Activated CD4-positive, alpha-beta T cell treated with anti-CD3 and anti-CD28 coated beads, Interleukin-2, Interleukin-4, amounts not matched to agents 100 ng/mL and 50 ng/mL, durations not matched to agents 16 hours and 8 hours (primary cell): ENCODE measurements at places on chromosomes 1 and 21.

DNA sequence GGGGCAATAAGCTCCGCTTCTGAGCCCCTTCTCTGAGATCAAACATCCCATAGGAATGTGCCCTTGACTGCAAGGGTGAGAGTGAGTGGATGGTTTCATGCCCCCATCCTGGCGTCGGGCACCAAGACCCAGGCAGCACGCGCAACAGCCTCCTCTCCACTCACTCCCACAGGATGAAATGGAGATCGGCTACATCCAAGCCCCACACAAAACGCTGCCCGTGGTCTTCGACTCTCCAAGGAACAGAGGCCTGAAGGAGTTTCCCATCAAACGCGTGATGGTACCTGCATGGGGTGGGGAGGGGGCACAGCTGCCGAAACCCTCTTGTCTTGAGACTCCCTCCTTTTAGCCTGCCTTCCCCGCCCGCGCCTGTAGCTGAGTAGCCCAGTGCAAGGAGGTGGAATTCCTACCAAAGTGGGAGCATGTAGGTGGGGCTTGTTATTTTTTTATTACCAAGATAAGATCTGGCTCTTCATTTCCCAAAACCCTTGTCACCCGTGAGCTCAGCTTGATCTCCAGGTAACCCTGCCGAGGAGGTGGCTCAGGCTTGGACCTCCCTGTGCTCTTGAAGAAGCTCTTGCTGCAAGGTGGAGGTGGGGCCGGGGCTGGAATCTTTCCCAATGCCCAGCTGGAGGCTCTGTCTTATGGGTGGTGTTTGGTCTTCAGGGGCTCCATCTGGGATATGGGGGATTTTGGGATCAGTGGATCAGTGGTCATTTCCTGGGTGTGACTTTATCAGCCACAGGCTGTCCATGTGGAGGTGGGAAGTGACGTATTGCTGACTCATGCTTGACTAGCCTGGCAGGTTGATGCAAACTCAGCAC, 24.0 kb upstream of the PADI6 start:
- no peak for DNase-seq

GRCh38 chr1:45569962-45570581, 13.8 kb upstream of the NASP start:
- DNase-seq: peak; percentile 79

DNA sequence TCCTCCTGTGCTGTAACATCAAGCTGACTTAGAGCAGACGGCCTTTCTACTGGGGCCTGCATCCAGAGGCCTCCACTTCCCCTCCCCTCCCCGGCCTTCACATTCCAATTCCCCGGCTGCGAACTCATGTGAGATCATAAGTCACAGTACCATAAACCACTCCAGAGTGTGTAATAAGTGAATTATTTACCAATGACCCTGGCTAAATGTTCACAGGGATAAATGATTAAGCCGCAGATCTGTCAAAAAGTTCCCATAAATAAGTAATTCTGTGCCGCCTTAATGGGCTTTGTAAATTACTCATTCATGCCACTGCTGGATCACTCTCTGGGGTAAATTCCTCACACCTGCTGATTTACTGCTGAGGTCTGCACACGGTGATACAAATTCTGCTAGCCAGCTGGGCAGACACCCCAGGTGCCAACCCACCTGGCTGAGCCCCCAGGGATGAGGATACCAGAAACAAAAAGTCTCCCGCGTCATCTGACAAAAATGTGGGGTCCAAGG, 27.4 kb upstream of the KIRREL1 start:
- no peak for DNase-seq

DNA sequence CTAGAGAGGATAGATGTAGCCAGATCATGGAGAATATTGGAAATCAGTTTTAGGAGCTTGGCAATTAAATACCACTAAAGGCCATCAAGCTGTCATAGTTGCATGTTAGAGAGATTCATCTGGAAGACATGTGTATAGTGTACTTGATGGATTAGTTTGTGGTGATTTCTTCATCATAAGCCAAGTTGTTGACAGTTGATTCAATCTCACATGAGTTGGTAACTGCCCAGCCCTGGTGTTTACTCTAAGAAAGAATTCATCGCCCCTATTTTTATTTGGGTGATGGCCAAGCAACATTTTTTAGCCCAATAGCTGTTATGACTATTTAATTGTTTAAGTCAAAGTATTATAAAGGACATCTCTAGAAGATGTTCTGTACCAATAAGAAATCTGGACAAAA, 737.6 kb downstream of the PLA2G4A start:
- DNase-seq: no peak

GRCh38 chr21:44837537-44837936, 19.7 kb upstream of the SUMO3 start:
- no peak for DNase-seq

DNA sequence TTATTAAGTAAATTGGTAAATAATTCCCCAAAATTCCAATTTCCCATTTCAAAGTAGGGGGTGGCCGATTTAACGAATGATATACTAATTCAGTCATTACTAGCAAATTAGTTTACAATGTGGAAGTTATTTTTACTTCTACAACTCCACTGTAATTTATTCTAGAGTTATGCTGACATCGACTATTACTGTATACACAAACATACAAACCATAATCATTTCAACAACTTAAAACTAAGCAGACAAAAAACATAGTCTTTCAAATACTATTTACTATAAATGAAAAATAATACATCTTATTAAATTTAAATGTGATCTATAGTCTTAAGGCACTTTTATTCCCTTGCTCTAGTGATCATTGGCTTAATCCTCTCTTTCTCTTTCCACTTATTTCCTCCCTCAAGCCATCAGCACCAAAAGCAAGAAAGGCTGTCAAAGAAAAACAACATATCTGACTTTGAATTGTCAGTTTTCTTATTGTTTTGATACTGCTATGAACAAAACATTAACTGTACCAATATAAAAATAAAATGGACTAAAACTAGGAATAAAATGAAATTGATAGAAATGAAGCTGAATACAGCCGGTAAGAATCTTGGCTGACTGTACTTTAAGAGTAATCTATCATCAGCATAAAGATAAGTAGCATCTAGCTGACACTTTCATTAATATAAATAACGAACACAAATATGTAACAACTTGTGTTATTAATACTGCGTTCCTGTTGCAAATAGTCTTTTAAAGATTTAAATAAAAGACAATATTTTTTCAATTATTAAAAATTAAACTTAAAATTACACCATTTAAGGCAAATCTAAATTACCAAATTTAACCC, 4.1 kb downstream of the CDC42BPA start:
- no peak for DNase-seq

GRCh38 chr1:170993151-170993550, 57.8 kb downstream of the MROH9 start:
- DNase-seq: no peak

DNA sequence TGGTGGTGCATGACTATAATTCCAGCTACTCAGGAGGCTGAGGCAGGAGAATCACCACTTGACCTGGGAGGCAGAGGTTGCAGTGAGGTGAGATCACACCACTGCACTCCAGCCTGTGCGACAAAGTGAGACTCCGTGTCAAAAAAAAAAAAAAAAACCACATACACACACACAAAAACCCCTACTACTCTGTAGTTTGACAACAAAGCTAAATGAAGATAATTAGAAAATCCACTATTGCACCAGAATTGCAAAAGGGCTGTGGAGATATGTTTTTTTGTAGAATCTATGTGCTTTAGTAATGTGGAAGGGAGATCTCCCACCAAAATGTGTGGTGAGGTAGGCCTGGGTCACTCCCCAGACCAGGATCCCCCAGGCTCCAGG, 32.2 kb upstream of the KHDRBS1 start:
- DNase-seq: no peak

GRCh38 chr21:41568606-41569385, 60.8 kb upstream of the TMPRSS2 start:
- DNase-seq: no peak

DNA sequence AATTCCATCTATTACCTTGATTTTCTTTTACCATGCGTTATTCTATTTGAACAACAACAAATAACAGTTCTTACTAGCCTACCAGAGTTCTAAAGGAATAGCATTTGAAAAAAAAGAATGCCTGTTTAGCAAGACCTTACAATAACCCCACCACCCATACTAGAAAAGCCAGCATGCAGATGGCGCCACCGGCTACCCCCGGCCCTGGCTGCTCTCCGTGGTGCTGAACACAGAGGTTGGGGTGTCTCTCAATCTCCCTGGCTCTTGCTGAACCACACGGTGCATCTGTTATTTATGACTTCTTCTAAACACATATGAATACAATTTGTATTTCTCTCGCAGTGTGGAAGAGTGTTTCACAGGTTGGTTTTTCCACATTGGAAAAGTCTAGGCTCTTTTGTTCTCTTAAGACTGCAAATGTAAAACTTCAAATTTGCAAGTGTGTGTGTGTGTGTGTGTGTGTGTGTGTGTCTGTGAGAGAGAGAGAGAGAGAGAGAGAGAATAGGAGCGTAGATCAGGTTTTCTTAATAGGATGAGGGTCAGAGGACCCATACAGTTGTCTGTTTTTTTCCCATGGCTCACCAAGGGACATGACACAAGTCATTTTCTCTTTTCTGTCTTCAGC, 13.6 kb downstream of the GRIK3 start:
- DNase-seq: peak; percentile 14

DNA sequence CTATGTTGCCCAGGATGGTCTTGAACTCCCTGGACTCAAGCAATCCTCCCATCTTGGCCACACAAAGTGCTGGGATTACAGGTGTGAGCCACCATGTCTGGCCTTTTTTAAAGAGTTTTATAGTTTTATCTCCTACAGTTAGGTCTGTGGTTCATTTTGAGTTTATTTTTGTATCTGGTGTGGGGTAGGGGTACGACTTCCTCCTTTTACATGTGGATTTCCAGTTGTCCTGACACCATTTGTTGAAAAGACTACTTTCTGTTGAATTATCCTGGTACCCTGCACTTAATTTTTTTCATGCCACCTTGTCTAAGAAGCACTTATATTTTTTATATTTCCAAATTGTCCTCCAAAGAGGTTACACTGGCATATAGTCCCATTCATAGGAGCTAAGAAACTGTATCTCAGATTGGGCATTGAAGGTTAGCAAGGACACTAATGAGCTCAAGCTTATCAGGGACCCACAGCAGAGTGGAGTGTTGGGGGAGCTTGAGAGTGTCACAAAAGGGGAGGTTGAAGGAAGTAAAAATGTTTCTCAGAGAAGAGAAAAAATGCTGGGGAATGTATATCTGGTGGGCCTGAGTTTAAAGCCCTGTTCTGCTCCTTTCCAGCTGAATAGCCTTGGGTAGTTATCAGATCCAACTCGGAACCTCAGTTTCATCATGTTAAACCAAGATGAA, 23.4 kb upstream of the MEF2D start:
- DNase-seq: no peak

- DNase-seq: peak; percentile 44
These were observed 6.5 kb upstream of the ATP1A2 start for GRCh38 chr1:160108888-160109662.
